ENCODE measurements at places on chromosomes 3 and 15. TPM values are rescaled to one million over a fixed set of nuclear protein-coding genes. Genes with fewer than 3 reads are reported as not detected.

- peak overlapping the region; percentile 43 for H3K4me3 ChIP-seq
- peak overlapping the region; percentile 76 for H3K27ac ChIP-seq
- no peak for DNase-seq
- peaks cover 9% of the 10 kb centered on the region for H3K36me3 ChIP-seq
- H3K27me3 ChIP-seq = no peaks in the 10 kb centered on the region
- peaks cover 70% of the 10 kb centered on the region for H3K4me1 ChIP-seq
Observed at GRCh38 chr3:152208439-152208838, 60.3 kb upstream of the MBNL1 start.

- no peak overlapping the region for H3K4me3 ChIP-seq
- no peak overlapping the region for H3K27ac ChIP-seq
- peaks cover 9% of the 10 kb centered on the region for H3K27me3 ChIP-seq
- H3K4me1 ChIP-seq = peaks cover 31% of the 10 kb centered on the region
Observed at GRCh38 chr15:89338036-89338435, 3.4 kb upstream of the POLG start.

- no peak overlapping the region for H3K4me3 ChIP-seq
- no peaks in the 10 kb centered on the region for H3K36me3 ChIP-seq
- no peak overlapping the region for H3K27ac ChIP-seq
- peaks cover 87% of the 10 kb centered on the region for H3K27me3 ChIP-seq
Observed at GRCh38 chr15:52800828-52801747, 11.0 kb upstream of the ONECUT1 start.

DNA sequence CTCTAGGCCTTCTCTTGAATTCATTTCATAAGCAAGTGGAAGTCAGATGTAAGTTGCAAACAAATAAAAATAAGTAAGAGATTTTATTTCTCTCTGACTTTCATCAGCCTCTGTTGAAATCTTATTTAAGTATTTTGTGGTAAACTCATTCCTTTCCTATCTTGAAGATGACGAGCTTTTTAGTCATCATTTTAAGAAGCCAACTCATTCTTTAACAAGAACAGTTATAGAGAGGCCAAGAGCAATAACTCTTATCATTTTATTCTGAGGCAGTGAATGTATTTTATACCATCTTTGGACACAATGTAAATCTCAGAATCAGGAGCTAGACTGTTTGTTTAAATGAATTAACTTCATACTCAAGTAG is 147.5 kb upstream of the MBNL1 start:
- H3K27ac ChIP-seq = no peak overlapping the region
- no peak overlapping the region for H3K4me3 ChIP-seq
- DNase-seq = no peak
- peaks cover 8% of the 10 kb centered on the region for H3K27me3 ChIP-seq

DNA sequence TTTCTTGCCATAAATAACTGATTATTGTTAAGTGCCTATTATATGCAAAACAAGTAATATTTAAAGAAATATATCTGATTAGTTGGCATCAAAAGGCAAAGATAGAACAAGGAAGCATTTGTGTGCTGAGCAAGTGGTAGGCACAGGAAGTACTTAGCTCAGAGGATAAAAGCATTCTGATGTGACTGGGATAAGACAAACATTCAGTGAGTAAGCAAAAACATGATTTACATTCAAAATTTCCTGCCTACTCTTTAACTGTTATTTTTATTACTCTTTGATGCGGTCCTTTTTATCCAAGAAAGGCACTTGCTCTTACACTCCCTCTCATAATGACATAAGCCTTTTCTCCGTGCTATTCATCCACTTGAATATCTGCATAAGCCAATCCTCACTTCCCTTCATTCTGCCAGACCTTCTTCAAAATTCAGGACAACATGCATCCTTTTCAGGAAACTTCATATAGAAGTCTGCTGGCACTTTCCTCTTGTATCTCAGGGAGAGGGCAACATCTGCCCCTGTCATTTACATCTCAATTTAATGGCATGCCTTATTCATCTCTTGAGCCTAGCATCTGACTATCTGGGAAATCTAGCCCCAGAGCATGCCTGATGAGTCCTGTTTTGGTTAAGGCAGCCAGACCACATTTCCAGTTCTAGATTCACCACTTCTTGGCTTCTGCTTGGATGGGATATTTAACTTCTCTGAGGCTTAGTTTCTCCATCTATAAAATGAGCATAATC is 478.2 kb upstream of the ROBO2 start:
- H3K27ac ChIP-seq = no peak overlapping the region
- no peaks in the 10 kb centered on the region for H3K36me3 ChIP-seq
- no peaks in the 10 kb centered on the region for H3K27me3 ChIP-seq
- no peaks in the 10 kb centered on the region for H3K4me1 ChIP-seq
- no peak overlapping the region for H3K4me3 ChIP-seq
- no peak for DNase-seq

Gene KBTBD13
- not detected for total RNA-seq

Gene ARNT2
- 0.05 TPM for total RNA-seq

Gene FANCD2OS
- total RNA-seq = not detected

Gene SUCNR1
- not detected for total RNA-seq

Gene VIPR1
- 0.69 TPM for total RNA-seq

Gene WNT5A
- total RNA-seq = not detected

Gene SUSD5
- total RNA-seq = not detected

Measured in activated T-helper 1 cell treated with anti-CD3 and anti-CD28 coated beads, Interleukin-12 subunit alpha, Interleukin-12 subunit beta, Interleukin-2, Interleukin-4 antibody, amounts not matched to agents 30 ng/mL and 10 ng/mL and 1 ng/mL, durations not matched to agents 14 hours and 24 hours and 36 hours (primary cell).